ENCODE measurements at places on chromosomes 2 and 18. TPM values are rescaled to one million over a fixed set of nuclear protein-coding genes. Genes with fewer than 3 reads are reported as not detected.

The EVA1A gene
- total RNA-seq: 3.8 TPM

The CHN1 gene
- total RNA-seq: 58.7 TPM

The CRYGD gene
- not detected for total RNA-seq

The SH2D6 gene
- total RNA-seq: 0.34 TPM

DNA sequence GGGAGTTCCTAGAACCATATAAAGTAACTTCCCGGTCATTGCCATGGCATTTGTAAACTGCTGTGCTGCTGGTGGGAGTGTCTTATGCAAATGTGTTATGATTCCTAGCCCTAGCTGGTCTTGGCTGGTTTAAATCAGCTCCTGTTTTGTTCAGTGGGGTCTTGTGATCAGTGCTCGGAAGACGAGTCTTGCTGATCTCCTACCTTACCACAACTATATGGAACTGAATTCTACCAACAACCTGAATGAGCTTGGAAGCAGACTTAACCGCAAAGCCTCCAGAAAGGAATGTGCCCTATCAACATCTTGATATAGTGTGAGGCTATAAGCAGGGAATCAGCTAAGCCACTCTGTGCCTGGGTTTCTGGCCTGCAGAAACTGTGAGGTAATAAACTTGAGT, 33.5 kb downstream of the POLE4 start:
- H3K27ac ChIP-seq: no peak overlapping the region
- H3K4me1 ChIP-seq: no peaks in the 10 kb centered on the region
- H3K4me3 ChIP-seq: no peak overlapping the region
- H3K27me3 ChIP-seq: no peaks in the 10 kb centered on the region
- DNase-seq: no peak
- H3K36me3 ChIP-seq: no peaks in the 10 kb centered on the region

GRCh38 chr2:210000464-210001324, 1.7 kb upstream of the RPE start:
- no peaks in the 10 kb centered on the region for H3K27me3 ChIP-seq
- H3K4me1 ChIP-seq: peaks cover 31% of the 10 kb centered on the region
- H3K4me3 ChIP-seq: peak overlapping the region; percentile 64
- no peak overlapping the region for H3K27ac ChIP-seq
- no peak for DNase-seq

DNA sequence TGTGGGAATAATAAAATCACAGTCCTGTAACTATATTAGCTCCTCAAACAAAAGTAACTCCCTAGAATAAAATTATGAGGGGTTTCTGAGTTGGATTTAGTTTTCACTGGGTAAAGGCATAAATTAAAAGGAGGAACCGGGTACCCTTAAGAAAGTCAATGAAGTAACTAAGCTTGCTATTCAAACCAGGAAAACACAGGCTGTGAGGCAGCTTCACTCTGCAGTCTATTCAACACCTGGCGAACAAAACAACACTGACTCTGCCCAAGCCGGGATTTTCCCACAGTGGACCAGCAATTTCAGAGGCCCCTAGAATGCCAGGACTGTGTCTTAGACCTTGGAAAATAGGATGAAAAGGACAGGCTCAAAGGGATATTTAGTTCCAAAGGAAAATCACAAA, 24.6 kb upstream of the CREB1 start:
- peak overlapping the region; percentile 25 for H3K4me3 ChIP-seq
- peaks cover 27% of the 10 kb centered on the region for H3K4me1 ChIP-seq
- H3K27ac ChIP-seq: peak overlapping the region; percentile 15
- no peak for DNase-seq
- H3K36me3 ChIP-seq: no peaks in the 10 kb centered on the region
- H3K27me3 ChIP-seq: peaks cover 3% of the 10 kb centered on the region

- DNase-seq: peak; percentile 8
- H3K27ac ChIP-seq: no peak overlapping the region
- no peak overlapping the region for H3K4me3 ChIP-seq
- H3K36me3 ChIP-seq: peaks cover 9% of the 10 kb centered on the region
These were observed 81.2 kb downstream of the ADD2 start for GRCh38 chr2:70686577-70687460.

- H3K27me3 ChIP-seq: no peaks in the 10 kb centered on the region
- no peak for DNase-seq
- H3K4me3 ChIP-seq: no peak overlapping the region
- peaks cover 6% of the 10 kb centered on the region for H3K4me1 ChIP-seq
- H3K27ac ChIP-seq: peak overlapping the region; percentile 68
- H3K36me3 ChIP-seq: no peaks in the 10 kb centered on the region
These were observed 28.8 kb upstream of the IGFBP5 start for GRCh38 chr2:216724190-216724589.

DNA sequence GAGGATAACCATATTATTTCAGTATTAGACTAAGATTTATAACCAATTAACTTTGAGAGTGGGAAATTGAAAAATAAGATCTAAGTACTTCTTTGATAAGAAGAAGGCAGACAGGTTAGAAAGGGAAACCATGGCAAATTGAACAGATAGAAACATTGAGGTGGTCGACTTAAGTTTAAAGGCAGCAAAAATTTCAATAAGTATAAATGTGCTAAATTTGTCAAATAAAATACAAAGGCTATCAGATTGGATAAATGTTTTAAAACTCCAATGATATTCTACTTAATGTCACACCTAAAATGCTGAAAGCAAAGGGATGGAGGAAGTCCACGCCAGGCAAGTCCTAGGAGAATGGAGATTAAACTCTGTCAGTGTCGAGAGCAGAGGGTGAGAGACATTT, 59.2 kb downstream of the TMEM18 start:
- H3K27ac ChIP-seq: no peak overlapping the region
- no peaks in the 10 kb centered on the region for H3K36me3 ChIP-seq
- DNase-seq: no peak
- no peaks in the 10 kb centered on the region for H3K27me3 ChIP-seq
- no peaks in the 10 kb centered on the region for H3K4me1 ChIP-seq

GRCh38 chr2:76323381-76323780, 612.7 kb upstream of the GCFC2 start:
- DNase-seq: no peak
- H3K27ac ChIP-seq: no peak overlapping the region
- no peak overlapping the region for H3K4me3 ChIP-seq
- no peaks in the 10 kb centered on the region for H3K36me3 ChIP-seq
- no peaks in the 10 kb centered on the region for H3K27me3 ChIP-seq

GRCh38 chr2:70089983-70090525, 2.8 kb downstream of the PCBP1 start:
- peaks cover 8% of the 10 kb centered on the region for H3K27me3 ChIP-seq
- DNase-seq: no peak
- peaks cover 45% of the 10 kb centered on the region for H3K4me1 ChIP-seq

GRCh38 chr2:67255933-67256615, 141.1 kb upstream of the ETAA1 start:
- no peak for DNase-seq
- H3K27ac ChIP-seq: no peak overlapping the region
- no peaks in the 10 kb centered on the region for H3K36me3 ChIP-seq
- H3K27me3 ChIP-seq: no peaks in the 10 kb centered on the region
- H3K4me1 ChIP-seq: no peaks in the 10 kb centered on the region

- H3K27ac ChIP-seq: no peak overlapping the region
- peaks cover 5% of the 10 kb centered on the region for H3K4me1 ChIP-seq
- no peaks in the 10 kb centered on the region for H3K36me3 ChIP-seq
These were observed 248.8 kb downstream of the ACKR3 start for GRCh38 chr2:236818281-236819045.

GRCh38 chr18:64334748-64335147, 185.9 kb upstream of the LINC00305 start:
- no peaks in the 10 kb centered on the region for H3K36me3 ChIP-seq
- H3K4me3 ChIP-seq: no peak overlapping the region
- no peak for DNase-seq
- H3K27me3 ChIP-seq: no peaks in the 10 kb centered on the region
- H3K27ac ChIP-seq: no peak overlapping the region
- peaks cover 35% of the 10 kb centered on the region for H3K4me1 ChIP-seq

DNA sequence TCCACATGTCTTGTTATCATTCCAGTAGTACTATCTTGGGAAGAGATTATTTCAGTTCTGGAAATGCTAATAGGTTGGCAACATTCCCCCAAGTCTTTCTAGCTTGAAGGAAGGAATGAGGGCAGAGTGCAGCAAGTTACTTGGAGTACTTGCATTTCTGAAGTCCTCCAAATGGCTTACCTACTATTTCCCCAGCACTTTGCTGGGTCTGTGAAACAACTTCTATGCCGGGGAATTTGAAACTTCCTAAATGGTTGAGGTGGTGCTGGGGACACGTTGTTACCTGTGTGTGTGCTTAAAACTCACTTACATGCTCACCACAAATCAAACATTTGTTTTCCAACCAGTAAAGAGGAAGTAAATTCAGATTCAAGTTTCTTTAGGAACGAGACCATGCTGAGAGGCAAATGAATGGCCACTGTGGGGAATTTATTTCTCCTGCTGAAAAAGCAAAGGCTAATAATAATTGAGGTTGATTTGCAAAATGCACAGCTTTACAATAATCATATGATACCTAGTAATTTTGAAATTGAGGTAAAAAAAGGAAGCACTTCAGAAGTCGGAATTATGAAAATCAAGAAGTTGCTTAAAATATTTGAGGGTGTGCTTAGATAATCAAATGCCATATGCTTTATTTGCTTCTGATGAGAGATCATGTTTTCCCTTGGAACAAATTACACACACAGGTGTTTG, 1167.7 kb upstream of the ZEB2 start:
- H3K27me3 ChIP-seq: no peaks in the 10 kb centered on the region
- peaks cover 7% of the 10 kb centered on the region for H3K4me1 ChIP-seq
- H3K36me3 ChIP-seq: no peaks in the 10 kb centered on the region
- no peak overlapping the region for H3K27ac ChIP-seq
